ENCODE measurements at places on chromosomes 2 and 18. TPM values are rescaled to one million over a fixed set of nuclear protein-coding genes. Genes with fewer than 3 reads are reported as not detected.

PCARE gene
- polyA plus RNA-seq = not detected

- DNase-seq = no peak
Measured at GRCh38 chr18:58417752-58418151, 211.1 kb downstream of the ALPK2 start.

SERPINB13 gene
- polyA plus RNA-seq = not detected

GRCh38 chr2:239666053-239666854 lies 265.4 kb upstream of the HDAC4 start:
- no peak for DNase-seq

MOCOS gene
- 12.5 TPM for polyA plus RNA-seq

GDF7 gene
- polyA plus RNA-seq = 0.32 TPM

GRCh38 chr2:11998218-11998617 lies 251.8 kb downstream of the LPIN1 start:
- peak; percentile 30 for DNase-seq

DNA sequence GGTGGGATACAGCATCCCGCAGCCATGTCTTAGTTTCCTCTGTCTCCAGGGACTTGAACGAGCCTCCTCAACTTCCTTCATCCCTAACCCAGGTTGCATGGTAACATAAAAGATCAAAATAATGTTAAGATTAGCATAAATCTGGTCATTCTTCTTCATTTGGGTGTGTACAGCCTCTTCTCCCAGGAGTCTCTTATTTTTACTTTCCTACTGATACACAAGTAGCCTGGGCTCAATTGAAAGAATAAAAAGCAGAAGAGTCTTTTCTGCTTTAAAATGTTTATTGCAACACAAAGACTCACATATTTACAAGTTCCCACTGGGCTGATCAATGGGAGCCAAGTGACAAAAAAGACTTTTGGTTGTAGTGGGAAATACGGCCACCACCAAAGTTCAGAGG lies 137.9 kb upstream of the PID1 start:
- no peak for DNase-seq

DNA sequence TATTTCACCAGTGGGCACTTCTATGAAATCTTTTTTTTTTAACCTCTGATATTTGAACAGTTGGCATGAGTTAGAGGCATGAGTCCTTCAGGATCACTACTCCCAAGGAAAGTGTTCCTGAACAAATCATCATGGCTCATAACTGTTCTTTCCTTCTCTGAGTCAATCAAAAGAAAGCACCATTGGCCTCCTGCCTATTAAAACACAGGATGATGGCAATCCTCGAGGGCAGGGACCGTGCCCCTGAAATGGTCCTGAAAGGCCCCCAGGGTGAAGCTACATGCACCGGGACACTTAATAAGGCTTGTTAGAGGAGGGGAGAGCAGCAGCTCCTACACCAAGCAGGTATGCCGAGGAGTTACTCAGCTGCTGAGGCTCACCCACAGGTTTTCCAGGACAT lies 43.5 kb downstream of the SLC14A2 start:
- no peak for DNase-seq

DNA sequence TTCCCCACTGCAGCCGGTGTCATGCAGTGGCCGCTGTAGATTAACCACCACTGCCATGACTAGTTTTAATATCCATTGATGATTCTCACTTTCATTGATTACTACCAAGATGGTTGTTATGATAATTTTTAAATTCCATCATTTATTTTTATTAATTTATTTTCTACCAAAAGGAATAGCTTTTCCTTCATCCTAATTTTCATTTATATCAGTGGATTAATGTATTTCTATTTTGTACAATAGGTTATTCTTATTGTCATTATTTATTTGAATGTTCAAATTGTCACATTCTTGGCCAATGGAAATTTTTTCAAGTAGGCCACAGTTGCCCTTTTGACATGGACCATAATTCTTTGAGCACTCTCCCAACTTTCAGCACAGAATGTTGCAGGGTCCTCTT lies 374.9 kb upstream of the VWC2L start:
- no peak for DNase-seq
